CD4-positive, alpha-beta T cell treated with Interleukin-12 subunit alpha and Interleukin-12 subunit beta, for 1 hour (primary cell): ENCODE measurements at places on chromosomes 5 and 9.
A peak's percentile ranks its signal among the peaks of the same experiment; 100 is the strongest.

- no peak for DNase-seq
Measured at GRCh38 chr5:2899311-2899710, 147.8 kb upstream of the IRX2 start.

- no peak for DNase-seq
Measured at GRCh38 chr9:10903969-10904368, 291.2 kb upstream of the PTPRD start.

GRCh38 chr5:141779503-141779973, 97.5 kb upstream of the ARAP3 start:
- DNase-seq, result no peak

- DNase-seq, result no peak
Measured at GRCh38 chr5:61805101-61805500, 473.0 kb downstream of the ZSWIM6 start.

DNA sequence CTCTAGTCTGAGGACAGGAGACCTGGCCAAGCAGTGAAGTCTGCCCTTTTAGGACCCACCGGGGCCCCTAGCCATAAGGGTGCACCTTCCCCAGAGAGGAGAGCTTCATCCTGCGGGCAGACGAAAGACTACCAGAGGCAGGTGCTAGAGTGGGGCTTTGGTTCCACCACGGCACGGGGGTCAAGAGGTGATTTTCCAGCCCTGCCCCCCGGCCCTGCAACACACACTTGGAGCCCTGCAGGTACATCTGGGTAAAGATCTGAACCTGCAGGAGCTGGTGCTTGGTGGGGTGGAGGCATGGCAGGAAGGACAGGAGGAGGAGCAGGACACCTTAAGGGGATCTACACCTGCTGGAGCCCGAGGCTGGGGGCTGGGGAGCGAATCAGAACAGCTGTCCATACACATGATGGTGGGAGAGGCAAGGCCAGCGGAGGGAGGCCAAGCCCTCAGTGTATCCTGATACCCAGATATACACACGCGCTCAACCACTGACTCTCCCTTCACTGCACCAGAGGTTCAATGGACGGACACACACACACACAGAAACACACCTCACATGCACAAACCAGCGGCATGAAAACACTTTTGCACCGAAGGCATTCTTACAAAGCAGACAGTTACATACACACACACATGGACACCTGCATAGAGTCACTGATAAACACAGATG, 98.4 kb upstream of the MVB12B start:
- DNase-seq, result no peak

GRCh38 chr5:122413722-122414121, 101.7 kb downstream of the SNCAIP start:
- DNase-seq, result no peak

- DNase-seq, result no peak
Measured at GRCh38 chr9:138020795-138021182, 143.2 kb downstream of the CACNA1B start.

DNA sequence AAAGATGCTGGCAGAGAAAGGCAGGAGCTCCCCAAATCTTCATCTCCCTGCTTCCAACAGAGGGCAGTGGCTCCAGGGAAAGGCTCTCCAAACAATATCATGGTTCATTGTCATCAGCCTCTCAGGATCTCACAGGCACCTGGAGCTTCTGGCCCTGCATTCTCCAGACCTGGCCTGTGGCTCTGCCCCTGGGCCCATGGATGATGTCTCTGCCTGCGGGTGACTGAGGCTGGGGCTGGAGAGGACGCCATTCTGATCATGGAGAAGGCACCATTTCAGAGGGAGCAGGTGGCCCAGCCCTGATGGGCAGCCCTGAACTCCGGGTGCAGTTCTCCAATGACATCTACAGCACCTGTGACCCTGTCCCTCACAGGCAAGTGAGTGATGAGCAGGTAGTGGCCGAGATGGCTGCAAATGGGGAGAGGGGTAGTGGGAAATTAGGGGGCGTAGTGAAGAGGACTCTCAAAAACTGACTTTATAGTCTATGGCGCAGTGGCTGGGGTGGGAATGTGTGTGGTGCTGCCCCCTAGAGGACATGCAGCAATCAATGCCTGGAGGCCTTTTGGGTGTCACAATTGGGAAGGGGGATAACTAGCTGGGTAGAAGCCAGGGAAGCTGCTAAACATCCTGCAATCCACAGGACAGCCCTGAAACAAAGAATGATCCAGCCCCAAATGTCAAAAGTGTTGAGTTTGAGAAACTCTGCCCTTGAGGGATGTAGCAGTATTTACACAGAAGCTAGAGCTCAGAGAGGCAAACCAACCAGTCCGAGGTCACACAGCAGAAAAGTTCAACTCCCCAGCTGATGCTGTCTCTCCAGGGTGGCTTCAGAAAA, 3.2 kb downstream of the SH3PXD2B start:
- peak; percentile 39 for DNase-seq

DNA sequence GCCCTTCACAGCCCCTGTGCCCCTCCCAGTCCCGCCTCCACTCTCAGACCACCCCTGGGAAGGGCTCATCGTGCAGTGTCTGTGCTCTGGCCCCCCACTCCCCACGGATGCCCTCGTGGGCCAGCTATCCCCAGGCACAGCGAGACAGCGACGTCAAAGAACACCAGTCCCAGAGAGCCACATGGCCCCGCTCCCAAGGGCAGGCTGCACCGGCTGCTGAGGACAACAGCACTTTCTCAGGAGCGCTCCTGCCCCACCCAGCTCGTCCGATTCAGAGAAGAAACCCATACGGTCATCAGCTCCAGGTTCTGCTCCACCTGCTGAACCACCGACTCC, 4.8 kb upstream of the SNAPC4 start:
- DNase-seq, result no peak

- DNase-seq, result no peak
Measured at GRCh38 chr5:119031905-119032304, 39.0 kb upstream of the DMXL1 start.
